ENCODE measurements at places on chromosomes 2 and 18.

GRCh38 chr2:13114391-13114790 is 397.7 kb downstream of the TRIB2 start:
- DNase-seq: no peak

- DNase-seq: no peak
Observed at GRCh38 chr18:59114160-59114559, 25.5 kb upstream of the SEC11C start.

GRCh38 chr2:63840081-63840784 is 1.5 kb upstream of the UGP2 start:
- DNase-seq: no peak

GRCh38 chr2:124836416-124836815 is 811.3 kb downstream of the CNTNAP5 start:
- DNase-seq: no peak

DNA sequence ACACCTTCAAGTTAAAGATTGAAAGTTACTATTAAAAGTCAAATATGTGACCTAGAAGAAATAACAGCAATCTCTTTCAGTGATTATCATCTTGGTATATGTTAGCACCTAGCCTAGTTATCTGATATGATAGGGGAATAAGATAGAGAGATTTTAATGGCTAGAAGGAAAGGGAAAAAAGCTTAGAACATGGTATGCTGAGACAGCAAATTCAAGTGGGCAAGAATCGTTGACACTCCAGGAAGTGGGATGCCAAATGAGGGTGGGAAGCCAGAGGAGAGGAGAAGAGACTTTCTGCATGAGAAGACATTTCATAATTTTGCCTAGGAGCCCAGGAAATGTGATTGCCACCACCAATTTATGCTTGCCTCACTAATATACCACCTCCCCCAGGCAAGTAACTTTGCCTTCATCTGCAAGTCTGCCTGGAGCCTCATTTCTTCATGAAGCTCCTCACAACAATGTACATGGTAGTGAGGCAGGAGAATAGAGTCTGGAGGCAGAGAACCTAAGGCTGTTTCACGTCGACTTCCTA is 504.9 kb downstream of the TNS1 start:
- no peak for DNase-seq

GRCh38 chr2:234852941-234853340 is 98.9 kb upstream of the SH3BP4 start:
- no peak for DNase-seq

- DNase-seq: no peak
Observed at GRCh38 chr2:29361231-29361630, 246.0 kb downstream of the CLIP4 start.

DNA sequence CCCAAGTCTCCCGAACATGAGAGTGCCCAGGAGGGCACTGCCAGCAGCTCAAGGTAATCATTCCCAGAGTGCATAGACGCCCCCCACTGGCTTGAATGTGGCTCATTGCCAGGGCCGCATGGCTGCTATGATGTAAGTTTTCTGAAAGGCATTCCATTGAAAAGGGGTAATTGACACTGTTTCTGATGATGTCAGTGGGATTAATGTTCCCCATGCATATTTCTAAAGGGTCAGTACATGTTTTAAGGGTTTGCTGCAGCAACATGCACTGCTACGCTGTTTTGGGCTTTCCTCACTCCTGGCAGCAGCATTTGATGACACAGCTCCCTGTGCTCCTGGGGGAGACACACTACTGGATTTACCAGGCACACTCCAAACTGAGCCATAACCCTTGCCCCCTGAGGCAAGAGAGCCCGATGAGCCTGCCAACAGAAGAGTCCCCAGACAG is 36.7 kb downstream of the KIAA2012 start:
- DNase-seq: no peak

DNA sequence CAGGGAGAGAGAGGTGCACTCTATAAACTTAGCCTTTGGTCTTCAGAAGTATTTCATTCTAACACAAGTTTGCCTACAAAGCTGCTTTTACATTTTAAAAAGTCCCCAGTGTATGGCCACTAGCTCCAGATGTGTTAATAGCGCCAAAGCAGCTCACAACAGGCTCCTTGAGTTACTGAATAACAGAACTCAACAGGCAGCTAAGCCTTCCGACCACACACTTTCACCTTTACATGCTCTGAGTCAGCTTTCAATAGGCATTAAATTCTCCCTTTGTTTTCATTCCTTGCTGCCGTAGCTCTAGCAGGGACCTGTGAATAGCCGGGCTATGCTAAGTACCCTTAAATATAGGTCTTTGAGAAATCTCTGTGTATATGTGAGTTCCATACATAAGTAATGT is 262.8 kb upstream of the PARD3B start:
- no peak for DNase-seq

- DNase-seq: no peak
Observed at GRCh38 chr2:109410039-109410815, 203.5 kb downstream of the SEPTIN10 start.

GRCh38 chr2:60806988-60807681 is 51.1 kb downstream of the PAPOLG start:
- peak; percentile 62 for DNase-seq

GRCh38 chr2:3403587-3404334 is 24.3 kb downstream of the TRAPPC12 start:
- no peak for DNase-seq

DNA sequence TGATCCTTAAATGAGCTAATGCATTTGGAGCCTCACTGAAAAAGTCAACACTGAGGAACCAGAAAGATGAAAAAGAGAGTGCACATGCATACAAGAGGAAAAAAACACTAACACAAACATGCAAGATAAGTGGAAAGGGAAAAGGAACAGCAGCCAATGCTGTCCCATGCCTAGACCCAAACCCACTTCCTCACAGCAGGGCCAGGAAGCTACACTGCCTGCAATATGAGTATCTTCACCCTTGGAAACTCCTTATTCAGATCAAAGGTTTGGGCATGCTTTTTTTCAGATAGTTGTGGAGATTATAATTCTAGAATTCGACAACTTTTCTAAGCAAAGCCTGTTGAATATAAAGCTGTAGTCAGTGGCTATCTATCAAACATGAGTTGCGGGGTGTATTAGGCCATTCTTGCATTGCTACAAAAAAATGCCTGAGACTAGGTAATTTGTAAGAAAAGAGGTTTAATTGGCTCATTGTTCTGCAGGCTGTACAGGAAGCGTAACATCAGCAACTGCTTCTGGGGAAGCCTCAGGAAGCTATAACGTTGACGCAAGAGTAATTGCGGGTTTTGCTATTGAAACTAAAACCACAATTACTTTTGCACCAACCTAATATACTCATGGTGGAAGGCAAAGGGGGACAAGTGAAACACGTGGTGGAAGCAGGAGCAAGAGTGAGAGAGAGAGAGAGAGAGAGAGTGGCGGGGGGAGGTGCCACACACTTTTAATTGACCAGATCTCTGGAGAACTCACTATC is 138.2 kb downstream of the MBD2 start:
- DNase-seq: peak; percentile 3

DNA sequence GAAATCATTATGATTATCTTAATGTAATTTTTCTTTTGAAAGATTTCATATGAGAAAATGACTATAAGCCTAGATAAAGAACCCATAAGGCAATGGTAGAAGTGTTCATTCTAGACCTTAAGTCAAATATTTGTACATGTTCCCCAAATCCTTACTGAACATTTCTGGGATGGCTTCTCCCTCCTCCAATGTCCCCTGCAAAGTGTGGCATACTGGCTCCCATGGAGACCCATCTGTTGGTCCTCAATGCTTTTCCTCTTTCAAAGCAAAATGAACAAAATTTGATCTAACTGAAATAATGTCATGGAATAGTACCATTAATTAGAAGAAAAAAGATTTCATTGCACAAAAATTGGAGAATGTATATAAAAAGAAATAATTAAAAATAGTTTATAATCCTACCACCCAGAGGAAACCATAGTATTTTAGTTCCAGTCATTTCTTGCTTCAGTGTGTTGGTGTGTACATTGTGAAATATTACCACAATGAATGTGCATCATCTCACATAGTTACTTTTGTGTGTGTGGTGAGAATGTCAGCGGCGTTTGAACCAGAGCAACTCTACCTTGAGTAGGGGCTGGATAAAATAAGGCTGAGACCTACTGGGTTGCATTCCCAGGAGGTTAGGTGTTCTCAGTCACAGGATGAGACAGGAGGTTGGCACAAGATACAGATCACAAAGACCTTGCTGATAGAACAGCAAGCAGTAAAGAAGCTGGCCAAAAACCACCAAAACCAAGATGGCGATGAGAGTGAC is 181.3 kb downstream of the UXS1 start:
- DNase-seq: no peak

- DNase-seq: no peak
Observed at GRCh38 chr2:7609974-7610373, 692.8 kb downstream of the RNF144A start.

DNA sequence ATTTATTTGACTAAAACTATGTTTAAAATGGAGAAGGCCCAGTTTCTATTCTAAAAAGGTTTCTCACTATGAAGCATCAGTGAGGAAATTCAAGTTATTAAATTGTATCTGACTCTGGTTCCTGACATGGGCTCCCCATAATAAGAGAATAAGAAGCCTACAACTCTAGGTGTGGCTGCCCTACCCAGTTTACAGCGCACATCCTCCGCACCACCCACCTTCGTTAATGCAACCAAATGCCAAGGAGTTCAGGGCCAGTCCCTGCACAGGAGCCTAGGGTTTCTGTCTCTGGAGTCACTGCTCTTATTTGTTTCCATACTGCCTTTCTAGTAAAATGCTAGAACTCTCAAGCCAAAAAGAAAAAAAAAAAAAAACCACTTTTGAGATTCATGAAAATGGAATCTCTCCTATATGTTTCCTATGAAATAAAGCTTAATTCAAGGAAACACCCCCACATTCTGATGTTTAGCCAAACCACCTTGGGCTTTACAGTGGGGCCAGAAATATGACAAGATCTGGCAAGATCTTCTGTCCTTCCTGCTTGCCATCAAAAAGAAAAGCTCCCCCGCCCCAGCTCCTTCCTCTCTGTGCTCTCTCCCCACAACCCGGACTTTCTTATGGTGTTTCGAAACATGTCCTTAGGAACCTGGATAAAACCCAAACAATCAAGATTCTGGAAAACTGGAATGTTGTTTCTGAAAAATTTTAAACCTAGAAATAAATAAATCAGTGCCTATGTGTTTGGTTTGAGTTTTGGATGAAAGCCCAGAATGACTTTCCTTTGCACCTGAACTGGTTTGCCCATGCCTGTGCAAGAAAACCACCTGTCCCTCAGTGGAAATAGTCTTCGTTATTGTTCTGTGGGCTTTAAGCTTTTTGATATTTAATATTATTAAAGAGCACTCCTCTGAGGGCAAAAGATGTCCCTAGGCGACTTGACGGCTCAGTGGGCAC is 136.7 kb downstream of the SP3 start:
- DNase-seq: no peak

- DNase-seq: no peak
Observed at GRCh38 chr2:239143858-239144712, 256.7 kb downstream of the HDAC4 start.

DNA sequence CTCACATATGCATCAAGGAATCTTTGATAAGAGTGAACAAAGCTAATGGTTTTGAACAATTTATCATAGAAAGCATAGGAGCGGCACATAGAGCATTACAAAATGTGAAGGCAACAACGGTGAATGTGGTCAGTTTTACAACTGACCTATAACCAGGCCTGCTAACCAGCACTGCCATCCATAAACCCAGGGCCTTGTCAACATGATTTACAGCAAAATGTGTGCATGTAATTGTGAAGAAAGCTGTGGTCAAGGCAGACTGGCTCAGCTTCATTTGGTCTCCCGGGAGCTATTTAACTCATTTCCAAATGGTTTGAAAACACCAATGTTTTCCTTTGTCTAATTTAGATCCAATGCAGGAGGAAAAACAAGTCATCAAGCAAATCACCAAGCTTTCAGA is 119.8 kb downstream of the DHRS9 start:
- DNase-seq: no peak

GRCh38 chr2:240225660-240226475 is 85.4 kb upstream of the OTOS start:
- DNase-seq: no peak

GRCh38 chr2:70967189-70967588 is 11.2 kb upstream of the ANKRD53 start:
- no peak for DNase-seq

- no peak for DNase-seq
Observed at GRCh38 chr2:46502291-46502885, 23.0 kb downstream of the TMEM247 start.

DNA sequence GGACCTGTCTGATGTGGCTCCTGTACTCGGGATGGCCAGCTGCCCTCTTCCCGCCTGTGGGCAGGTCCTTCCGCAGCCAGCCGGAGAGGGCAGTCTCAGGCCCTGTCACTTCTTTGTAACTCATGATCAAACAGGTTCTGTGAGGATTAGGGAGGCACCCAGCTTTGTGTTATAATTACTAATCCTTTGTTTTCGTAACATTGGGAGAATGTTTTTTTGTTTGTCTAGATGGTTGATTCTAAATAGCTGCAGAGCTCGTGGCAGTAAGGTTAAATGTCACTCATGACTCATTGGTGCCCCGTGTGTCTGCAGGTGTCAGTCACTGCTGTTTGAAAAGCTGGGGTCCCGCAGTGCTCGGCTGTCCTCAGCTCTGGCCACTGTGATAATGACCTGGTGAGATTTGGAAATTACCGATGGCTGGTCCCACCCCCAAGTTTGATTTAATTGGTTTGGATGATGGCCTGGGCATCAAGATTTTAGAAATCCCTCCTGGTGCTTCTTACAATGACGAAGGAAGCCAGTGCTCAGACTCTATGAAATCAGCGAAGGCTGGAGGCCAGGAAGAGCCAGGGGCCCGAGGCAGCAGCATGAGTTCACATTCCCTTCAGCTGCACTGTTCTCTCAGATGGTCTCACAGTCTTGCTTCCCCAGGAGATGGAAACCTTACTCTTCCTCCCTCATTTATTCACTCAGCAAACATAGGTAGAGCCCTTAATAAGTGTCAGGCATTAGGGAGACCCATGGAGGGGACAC is 172.8 kb downstream of the VAPA start:
- no peak for DNase-seq

- no peak for DNase-seq
Observed at GRCh38 chr2:71458413-71459083, 5.2 kb downstream of the DYSF start.

DNA sequence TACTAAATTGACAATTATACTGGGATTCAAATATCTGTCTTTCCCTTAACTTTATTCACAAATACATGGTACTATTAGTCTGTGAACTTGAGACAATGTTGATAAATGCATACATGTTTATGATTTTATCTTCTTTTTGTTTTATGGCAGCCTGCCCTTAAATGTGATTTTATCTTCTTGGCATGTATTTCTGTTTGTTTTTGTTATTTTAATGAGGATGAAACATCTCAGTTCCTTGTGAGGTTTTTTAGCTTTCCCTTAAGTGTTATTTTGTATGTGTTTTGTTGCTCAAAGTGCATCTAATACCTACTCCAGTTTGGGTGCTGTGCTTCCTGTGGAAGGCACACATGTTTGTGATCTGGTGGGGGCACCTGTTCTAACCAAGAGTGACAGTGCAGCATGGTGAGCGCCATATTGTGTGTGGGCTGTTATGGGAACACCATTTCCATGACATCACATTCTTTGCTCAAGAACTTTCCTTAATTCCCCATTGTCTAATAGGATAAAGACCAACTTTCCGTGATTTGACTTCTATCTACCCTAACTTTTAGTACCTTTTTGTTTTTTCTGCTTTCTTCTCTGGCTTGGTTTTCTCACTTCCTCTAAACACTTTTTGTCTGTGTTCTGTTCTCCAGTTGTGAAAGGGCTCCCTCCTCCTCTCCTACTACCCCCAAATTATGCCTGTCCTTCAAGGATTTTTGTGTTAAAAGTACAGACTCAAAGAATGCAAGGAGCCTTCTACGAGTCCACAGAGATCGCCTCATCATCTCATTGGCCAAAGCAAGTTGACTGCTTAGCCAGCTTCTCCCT is 162.1 kb upstream of the TTC39C start:
- DNase-seq: no peak
